ENCODE measurements at places on chromosomes 7 and 10.

- no peak for DNase-seq
Measured at GRCh38 chr10:35707642-35708425, 65.7 kb upstream of the FZD8 start.

GRCh38 chr7:47361746-47362215 is 220.1 kb downstream of the TNS3 start:
- no peak for DNase-seq

DNA sequence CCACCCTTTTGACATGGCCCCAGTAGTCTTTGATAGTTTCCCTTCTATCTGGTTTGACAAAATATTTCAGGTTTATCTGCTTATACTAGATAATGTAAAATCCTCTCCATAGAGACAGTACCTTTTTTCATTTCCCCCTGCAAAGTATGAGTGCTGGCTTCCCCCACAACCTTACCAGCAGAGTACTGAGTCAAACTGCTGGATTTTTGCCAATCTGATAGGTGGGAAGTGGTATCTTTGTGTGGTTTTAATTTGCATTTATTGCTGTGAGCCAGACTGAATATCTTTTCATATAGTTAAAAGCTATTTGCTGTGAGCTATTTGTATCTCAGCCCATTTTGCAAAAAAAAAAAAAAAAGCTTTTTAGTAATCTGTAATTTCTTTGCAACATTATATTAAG is 32.1 kb upstream of the HECTD2 start:
- peak; percentile 18 for DNase-seq

- no peak for DNase-seq
Measured at GRCh38 chr7:3683546-3684539, 382.8 kb downstream of the SDK1 start.

Measured in activated T-cell treated with anti-CD3 and anti-CD28 coated beads for 4 hours (primary cell).